ENCODE measurements at places on chromosomes 1 and 21.
A peak's percentile ranks its signal among the peaks of the same experiment; 100 is the strongest.

DNA sequence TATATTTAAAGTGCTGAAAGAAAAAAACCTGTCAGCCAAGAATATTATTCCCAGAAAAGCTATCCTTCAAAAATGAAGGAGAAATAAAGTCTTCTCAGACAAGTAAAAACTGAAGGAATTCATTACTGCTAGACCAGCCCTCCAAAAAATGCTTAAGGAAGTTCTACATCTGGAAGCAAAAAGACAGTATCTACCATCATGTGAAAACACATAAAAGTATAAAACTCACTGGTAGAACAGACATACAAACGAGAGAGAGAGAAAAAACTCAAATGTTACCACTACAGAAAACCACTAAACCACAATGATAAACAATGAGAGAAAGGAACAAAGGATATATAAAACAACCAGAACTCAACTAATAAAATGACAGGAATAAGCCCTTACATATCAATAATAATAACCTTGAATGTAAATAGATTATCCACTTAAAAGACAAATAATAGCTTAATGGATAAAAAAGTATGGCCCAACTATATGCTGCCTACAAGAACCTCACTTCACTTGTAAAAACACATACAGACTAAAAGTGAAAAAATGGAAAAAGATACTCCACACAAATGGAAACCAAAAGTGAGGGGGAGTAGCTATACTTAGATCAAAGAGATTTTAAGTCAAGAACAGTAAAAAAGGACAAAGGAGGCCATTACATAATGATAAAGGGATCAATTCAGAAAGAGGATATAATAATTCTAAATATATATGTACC is 22.0 kb downstream of the NSL1 start:
- DNase-seq = no peak

DNA sequence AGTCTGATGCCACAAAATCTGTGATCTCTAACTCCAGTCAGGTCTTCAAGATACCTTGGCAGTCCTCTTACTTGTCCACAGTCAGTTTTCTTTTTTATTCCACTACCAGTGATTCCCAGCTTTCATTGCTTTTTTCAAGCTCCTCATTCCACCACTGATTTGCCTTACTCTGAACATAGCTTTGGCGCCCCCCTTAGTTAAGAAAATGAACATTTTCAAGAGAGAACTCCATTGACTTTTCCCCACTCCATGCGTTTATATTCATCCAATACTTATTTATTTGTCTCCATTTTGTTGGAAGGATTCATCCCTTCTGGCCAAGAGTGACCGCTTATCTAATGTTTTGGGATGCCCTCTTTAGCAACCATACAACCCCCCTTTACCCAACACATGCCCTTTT is 33.9 kb upstream of the IPO9 start:
- no peak for DNase-seq

DNA sequence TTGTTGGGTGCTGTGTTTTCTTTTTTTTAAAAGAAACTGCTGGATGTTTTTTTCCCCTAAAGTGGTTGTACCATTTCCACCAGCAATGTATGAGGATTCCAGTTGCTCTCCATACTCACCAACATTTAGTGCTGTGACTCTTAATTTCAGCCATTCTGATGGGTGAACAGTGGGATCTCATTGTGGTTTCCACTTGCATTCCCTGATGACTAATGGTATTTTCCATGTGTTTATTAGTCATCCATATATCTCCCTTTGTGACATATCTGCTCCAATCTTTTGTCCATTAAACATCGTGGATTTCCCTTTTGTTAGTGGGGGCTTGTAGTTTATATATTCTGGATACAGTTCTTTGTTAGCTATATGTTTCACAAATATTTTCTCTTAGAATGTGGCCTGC is 206.0 kb downstream of the CAMTA1 start:
- DNase-seq = peak; percentile 29

DNA sequence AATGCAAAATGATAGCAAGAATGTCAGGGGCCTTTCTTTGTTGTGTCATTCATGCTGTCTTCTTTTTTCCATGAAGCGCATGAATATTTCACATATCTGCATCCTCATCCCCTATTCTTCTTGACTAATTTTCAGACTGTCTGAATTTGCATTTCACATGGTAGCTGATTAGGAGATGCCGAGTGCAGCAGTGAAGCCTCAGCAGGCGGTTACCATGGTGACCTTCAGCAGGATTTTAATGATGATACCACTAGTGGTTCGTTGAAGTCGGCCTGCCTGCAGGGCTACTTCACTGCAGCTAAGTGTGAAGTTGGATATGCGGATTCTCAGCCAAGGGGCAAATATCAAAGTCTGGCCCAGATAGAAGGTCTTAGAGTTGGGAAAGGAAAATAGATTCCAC is 141.8 kb downstream of the NEK7 start:
- DNase-seq = no peak

DNA sequence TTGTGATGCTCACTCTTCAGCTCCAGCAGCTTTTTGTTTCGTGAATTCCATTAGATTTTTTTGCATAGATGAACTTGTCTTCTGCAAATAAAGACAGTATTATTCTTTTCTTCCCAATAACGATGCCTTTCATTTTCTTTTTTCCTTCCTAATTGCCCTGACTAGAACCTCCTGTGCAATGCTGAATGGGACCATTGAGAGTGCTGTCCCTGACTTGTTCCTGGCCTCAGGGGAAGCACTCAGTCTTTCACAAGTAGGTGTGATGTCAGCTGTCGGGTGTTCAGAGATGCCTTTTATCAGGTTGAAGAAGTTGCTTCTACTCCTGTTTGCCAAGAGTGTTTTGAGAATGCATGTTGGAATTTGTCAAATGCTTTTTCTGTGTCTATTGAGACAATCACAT is 64.3 kb upstream of the ADARB1 start:
- no peak for DNase-seq

DNA sequence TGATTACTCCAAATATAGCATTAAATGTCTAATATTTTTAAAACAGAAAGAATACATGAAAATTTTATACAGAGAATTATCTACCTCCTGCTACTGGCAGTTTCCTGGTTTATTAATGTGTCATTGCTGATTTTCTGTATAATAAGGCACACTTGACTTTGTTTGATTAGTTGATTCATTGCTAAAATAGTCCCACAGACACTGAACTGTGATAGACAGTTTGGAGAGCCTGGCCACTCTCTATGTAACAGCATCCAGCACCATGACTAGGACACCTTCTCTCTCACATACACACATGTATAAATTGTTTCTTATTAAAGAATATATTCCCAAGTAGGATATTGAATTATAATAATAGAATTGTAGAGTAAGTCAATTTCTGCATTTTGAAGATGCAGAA is 368.5 kb upstream of the SNX7 start:
- DNase-seq = no peak

DNA sequence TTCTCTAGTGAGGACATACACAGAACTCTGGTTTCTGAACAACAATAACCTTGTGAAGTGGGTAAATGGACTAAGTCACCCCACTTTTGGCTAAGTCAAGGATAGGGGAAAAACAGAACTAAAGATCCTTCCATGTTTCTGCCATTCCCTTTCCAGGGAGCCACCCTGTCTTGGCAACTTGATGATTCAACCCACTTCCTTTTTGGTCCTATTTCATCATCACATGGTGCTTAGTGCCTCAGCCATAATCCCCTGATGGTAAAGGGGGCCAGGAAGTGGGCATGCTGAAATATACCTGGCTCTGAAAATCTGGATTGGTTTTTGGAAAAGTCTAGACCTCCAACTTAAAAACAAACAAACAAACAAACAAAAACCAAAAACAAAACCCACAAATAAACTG is 206.4 kb upstream of the FOXD3 start:
- DNase-seq = no peak

DNA sequence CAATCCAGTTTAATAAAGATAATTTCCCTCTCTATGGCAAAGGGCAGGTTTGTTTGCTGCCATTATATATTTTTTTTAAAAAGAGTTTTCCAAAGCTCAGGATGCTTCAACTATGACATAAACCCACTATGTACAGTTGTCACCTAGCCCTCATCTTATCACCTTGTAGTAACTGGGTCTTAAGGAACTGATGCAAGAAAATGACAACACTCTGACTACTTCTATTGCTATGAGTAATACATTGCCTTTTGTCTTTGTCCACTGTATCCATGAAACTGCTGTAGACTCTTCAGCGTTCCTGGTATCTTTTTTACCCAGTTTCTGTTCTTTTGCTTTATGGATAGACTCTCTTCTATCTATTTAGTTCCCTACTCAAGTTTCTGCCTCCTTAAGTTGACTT is 586.5 kb downstream of the NEGR1 start:
- no peak for DNase-seq

DNA sequence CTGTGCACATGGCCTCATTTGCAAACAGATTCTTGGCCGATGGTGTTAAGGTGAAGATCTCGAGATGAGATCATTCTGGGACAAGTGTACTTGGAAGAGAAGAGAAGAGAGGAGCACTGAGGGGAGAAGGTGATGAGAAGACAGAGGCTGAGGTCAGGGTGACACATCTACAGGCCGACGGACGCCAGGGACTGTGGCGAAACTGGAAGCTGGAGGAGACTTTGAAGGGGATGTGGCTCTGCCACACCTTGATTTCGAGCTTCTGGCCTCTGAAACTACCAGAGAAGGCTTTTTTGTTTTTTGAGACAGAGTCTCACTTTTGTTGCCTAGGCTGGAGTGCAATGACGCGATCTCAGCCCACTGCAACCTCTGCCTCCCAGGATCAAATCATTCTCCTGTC is 137.5 kb upstream of the TMEM51 start:
- no peak for DNase-seq

GRCh38 chr1:61851849-61852669 is 109.8 kb downstream of the PATJ start:
- DNase-seq = peak; percentile 32

GRCh38 chr1:24337455-24337854 is 18.3 kb downstream of the GRHL3 start:
- DNase-seq = no peak

DNA sequence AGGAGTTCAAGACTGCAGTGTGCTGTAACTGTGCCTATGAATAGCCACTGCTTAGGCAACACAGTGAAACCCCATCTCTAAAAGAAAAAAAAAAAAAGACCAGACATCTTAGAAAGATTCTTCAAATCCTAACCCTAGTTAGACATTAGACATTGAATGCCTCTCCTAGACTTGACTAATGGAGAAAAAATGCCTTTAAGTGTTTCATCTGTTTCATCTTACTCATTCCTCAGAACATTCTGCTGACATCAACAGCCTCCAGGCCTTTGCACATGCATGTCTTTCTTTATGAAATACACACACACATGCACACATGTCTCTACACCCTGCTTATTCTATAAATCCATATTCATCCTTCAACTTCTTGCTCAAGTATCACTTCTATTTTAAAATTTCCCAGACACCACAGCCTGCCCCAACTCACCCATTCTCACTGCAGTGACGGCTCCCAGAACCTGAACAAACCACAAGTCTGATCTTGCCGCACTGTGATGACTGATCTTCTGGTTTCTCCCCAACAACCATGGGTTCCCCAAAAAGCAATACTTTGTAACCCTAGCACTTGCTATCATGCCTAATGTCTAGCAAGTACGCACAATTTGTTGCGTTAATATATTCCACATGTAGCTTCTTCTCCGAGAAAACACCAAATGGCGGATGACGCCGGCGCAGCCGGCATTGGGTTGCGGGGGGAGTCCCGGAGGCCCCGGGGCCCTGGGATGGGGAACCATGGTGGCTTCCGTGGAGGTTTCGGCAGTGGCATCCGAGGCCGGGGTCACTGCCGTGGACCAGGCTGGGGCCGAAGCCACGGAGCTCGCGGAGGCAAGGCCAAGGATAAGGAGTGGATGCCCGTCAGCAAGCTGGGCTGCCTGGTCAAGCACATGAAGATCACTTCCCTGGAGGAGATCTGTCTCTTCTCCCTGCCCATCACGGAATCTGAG is 37.4 kb downstream of the LRRC52 start:
- peak; percentile 20 for DNase-seq

- DNase-seq = no peak
These were observed 6.3 kb downstream of the CRCT1 start for GRCh38 chr1:152520561-152521090.

DNA sequence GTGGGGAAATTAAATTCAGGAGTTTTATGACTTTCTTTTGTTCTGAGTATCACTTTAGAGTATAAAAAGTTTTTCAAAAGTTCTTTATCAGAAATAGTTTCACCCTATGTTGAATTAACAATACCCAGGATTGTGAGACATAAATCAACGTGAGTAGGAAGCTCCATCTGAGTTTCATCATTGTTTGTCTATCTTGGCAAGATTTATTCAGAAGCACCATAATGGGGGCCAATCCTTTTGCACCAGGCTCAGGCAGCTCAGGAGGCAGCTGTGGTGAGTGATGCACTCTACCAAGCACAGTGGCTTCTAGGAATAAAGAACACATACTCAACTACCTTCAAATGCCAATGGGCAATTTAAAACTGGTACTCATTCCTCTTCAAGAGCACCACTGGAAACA is 12.0 kb downstream of the CREG1 start:
- DNase-seq = no peak

GRCh38 chr1:193926956-193927355 is 740.5 kb upstream of the B3GALT2 start:
- DNase-seq = no peak

DNA sequence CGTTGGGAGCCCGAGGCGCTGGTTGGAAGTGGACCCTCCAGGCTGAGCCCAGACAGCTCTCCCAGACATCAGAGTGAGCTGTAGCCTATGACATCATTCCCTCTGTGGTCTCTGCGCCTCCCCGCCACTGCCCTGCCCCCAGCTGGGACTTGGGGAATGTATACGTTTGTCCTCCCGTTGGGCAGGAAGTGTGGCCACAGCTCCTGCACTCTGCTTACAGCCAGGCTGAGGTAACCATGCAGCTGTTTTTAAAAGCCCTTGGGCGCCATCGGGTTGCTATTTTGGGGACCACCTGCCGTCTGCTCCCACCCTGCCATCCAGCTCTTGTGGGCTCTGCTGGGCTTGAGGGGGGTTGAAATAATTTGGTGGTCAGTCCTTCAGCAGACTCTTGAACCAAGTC is 7.8 kb downstream of the VASH2 start:
- DNase-seq = no peak

DNA sequence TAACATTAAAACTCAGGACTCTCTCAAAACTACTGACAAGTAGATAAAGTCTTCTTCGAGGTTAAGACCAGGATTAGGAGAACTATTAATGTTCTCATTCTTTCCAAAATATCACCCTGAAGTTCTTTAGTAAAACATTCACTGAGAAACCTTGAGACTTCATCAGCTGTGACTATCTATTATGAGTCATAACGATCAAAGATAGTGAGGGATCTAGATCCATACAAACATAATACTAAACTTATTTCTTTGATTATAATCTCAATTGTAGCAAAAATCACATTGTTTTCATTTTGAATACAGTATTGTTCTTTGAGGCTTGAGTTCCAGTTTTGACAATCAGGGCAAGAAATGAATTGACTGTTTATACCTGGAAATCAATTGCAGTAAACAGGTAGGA is 11.1 kb downstream of the PYHIN1 start:
- no peak for DNase-seq

GRCh38 chr1:59096501-59096900 is 200.4 kb upstream of the FGGY start:
- no peak for DNase-seq

DNA sequence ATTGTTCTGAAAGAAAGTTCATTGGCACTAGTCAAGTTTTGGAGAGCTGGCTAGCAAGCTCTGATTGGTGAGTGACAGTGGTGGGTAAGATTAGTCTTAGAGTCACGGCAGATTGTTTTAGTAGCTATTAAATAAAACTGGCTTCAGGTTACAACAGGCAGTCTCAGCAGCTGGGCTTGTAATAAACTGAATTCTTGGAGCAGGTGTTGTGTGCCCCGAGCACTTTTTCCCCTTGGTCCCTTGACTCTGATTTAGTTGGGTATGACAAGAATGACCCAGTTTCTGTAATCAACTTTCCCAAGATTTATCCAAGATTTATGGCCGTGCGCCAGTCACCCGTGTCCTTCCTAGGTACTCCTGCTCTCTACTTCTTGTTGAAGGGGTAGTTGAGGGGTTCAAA is 40.2 kb downstream of the TBCE start:
- no peak for DNase-seq

Measured in GM04503 (cell line).